ENCODE measurements at places on chromosomes 13 and 19. TPM values are rescaled to one million over a fixed set of nuclear protein-coding genes. Genes with fewer than 3 reads are reported as not detected.

Gene CLEC17A
- 0.21 TPM for total RNA-seq

Gene OVOL3
- not detected for total RNA-seq

Gene TMEM150B
- 0.48 TPM for total RNA-seq

Gene CFD
- total RNA-seq = 84.4 TPM

DNA sequence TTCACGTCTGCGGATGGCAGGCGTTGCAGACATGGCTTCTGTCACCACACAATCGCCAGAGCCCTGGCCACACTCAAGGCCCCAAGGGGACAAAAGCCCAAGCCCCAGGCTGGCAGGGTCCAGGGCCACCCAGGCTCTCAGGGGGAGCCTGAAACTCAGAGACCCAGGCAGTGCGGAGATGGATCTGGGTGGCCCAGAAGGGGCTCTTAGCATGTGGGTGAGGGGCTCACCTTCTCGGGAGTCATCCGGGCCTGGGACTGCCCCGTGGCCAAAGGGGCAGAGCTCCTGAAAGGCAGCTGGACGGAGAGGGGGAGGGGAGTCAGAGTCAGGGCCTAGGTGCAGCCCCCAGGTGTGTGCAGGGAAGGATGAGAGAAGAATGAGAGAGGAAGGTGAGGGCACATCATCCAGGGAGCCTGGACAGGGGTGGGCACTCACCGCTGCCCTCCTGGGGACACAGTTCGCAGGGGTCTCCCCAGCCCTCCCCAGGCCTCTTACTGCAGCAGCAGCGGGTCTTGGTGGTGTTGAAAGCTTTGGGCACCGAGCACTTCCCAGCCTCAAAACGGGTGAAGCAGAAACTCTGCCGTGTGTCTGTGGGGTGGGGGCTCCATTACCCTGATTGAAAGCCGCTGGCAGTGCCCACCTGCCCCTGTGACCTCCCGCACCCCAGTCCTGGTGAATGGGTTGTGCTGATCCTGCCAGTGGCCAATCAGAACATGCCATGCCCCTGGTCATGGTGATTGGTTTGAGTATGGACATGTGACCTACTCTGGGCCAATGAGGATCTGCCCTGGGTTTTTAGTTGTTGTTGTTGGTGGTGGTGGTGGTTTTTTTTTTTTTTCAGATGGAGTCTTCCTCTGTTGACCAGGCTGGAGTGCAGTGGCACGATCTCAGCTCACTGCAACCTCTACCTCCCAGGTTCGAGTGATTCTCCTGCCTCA, 37.4 kb downstream of the CCL25 start:
- DNase-seq = no peak

DNA sequence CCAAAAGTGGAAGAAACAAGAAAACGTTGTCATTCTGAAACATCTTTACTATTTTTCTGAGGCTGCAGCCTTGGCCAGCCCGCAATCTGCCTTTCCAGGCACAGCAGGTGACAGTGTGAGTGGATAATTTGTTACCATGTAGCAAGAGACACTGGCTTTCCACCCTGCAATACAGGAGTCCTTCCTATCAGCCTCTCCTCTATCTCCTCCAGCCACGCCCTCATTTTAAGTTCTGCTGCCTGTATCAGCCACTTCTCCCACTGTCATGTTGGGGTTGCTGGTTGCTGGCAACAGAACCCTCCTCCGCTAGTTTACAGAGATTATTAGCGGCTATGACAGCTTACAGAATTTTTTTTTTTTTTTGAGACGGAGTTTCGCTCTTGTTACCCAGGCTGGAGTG, 7.7 kb upstream of the LGALS7 start:
- DNase-seq = no peak

- DNase-seq = no peak
Observed at GRCh38 chr19:53538378-53539109, 599 bp downstream of the ZNF331 start.

DNA sequence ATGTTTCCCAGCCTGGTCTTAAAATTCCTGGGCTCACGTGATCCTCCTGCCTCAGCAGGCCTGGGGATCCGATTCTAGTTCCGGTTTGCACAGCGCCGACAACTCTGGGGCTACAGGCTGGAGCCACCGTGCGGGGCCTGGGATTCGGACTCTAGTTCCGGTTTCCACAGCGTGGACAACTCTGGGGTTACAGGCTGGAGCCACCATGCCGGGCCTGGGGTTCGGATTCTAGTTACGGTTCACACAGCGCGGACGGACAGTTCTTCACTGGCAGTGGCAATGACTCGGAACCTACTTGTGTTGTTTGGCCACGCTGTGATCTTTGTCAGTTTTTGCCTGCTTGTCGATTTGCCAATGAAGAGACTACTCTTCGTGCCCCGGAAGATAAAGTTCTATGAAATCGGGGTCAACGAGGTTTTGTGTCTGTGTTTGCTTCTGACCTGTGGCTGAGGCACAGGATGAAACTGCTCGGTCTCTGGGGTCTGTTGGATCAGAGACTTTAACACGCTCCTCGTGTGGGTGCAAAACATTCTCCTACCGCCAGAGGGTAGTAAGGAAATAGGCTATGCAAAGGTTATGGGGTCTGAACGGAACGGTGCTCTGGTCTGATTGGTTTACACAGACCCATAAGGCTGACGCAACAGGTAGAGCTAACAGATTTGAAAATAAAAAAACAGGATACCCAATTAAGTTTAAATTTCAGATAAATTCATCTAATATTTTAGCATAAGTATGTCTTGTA, 12.1 kb upstream of the ZSCAN1 start:
- no peak for DNase-seq

GRCh38 chr13:84844473-84844872, 954.7 kb downstream of the SLITRK6 start:
- no peak for DNase-seq

DNA sequence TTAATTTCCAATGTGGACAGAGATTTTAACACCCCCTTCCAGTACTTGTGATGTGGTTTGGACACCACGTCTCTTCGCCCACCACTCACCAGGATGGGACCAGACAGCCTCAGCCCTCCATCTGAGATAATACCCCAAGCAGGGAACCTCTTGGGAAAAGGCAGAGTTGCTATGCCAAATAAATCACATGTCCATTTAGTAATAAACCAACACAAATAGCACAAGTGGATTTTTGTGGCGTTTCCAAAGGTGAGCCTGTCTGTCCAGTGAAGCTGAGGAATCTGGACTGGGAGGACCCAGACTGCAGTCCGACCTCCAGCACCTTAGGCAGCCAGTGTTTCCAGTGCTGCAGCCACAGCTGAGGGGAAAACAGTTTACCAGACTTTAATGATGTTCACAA, 34.1 kb upstream of the GAS6 start:
- DNase-seq = no peak

GRCh38 chr13:27273658-27274425, 3.2 kb downstream of the RASL11A start:
- DNase-seq = no peak

DNA sequence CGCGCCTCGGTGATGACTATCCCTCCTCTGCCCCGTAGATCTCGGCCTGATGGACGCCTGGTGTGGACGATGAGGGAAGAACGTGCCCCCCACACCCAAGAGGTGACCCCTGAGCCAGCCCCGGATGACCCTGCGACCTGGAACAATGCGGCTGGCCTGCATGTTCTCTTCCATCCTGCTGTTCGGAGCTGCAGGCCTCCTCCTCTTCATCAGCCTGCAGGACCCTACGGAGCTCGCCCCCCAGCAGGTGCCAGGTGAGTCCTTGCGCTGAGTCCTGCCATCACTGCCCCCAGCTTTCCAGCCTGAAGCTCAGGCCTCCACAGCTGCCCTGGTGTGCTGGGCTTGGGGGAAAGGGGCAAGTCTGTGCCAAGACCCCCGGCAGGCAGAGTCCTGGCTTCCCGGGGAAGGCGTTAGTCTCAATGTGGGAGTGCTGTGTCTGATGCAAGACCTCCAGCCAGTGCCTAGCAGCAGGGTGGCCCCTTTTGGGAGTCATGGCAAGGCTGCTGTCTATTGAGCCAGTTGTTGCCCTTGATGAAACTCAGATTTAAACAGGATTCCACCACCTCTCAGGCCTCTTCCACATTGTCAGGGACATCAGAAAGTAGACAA, 67.5 kb downstream of the CHST8 start:
- DNase-seq = no peak
